ENCODE measurements at places on chromosomes 6 and 20. TPM values are rescaled to one million over a fixed set of nuclear protein-coding genes. Genes with fewer than 3 reads are reported as not detected.

IL20RA gene
- not detected for total RNA-seq

DNA sequence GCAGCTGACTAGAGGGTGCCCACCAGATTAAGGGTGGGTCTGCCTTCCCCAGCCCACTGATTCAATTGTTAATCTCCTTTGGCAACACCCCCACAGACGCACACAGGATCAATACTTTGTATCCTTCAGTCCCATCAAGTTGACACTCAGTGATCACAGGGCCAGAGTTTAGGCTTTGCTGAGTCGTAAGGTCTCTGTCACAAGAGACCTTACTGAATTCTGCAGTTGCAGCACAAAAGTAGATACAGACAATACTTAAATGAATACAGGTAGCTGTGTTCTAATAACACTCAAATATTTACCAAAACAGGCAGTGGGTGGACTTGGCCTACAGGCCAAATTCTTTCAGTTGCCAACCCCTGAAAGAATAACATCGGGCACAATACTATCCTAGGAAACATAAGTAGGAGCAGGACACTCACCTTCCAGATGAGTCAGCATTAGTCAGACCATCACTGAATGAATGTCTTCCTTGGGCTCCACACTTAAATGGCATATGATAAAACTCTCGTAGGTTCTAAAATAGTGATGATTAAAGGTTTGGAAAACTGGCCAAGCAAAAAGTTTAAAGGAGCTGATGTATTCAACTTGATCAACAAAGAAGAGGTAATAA, 190.0 kb downstream of the UBE3D start:
- no peak for DNase-seq

- no peak for DNase-seq
Observed at GRCh38 chr6:168860987-168861386, 392.7 kb downstream of the THBS2 start.

GRCh38 chr6:36929607-36930006, 24.9 kb upstream of the PI16 start:
- no peak for DNase-seq

UST gene
- 1.7 TPM for total RNA-seq

GRCh38 chr6:70879496-70879895, 77.4 kb downstream of the B3GAT2 start:
- no peak for DNase-seq

GRCh38 chr20:8912731-8913130, 156.2 kb upstream of the PLCB4 start:
- no peak for DNase-seq

DNA sequence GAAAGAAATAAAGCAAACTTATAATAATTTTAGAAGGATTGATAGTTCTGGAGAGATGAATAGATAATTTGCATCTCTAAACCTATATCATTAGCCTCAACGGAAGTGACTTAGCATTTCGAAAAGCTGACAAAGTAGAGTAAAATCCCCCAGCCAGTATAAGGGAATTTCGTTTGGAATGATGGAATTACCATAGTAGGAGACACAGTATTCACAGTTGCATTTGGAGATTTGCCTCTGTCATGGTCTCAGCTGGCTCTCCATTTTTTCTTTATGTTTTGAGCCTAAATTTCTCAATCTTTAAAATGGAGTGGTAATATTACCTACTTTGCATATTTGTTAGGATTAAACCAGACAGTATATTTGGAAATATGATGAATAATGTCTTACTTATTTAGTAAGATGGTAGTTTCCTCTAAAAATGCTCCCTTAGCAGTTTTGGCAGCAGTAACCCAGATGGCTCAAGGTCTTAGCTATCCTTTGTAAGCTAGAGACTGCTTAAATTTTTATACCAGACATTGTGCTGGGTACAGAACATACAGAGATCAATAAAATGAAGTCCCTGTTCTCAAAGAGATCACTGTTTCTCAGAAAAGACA, 58.2 kb downstream of the SMAP1 start:
- DNase-seq, result no peak

SNAP91 gene
- total RNA-seq, result not detected

GRCh38 chr6:53294611-53295010, 54.1 kb downstream of the ELOVL5 start:
- DNase-seq, result no peak

- no peak for DNase-seq
Observed at GRCh38 chr6:34556031-34556471, at the start of gene SPDEF. TSS of gene SPDEF (minus strand) at chr6:34556329. CDS start at chr6:34544455, 11,874 bp downstream.

MAP3K7 gene
- 21.1 TPM for total RNA-seq

MYO6 gene
- 0.57 TPM for total RNA-seq

DNA sequence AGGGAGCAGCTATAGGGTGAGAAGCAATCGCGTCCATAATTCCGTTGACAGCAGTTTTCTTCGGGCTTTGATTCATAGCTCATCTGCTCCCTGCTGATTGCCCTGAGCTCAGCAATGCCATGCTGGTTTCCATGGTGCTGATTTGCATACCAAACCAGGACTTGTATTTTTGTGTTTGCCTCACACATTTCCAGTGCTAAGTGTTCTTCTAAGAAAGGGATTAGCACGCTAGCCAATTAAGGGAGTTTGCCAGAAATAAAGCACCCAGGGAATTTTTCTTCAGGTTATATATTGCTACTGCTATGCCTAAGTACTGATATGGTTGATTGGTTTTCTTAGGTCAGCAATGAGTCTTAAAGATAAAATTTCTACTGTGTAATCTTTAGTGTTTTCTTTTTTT, 177.6 kb downstream of the PLCB1 start:
- no peak for DNase-seq

GRCh38 chr20:58693226-58694006, 816 bp downstream of the NPEPL1 start:
- no peak for DNase-seq

- DNase-seq, result no peak
Observed at GRCh38 chr6:13461805-13462204, 25.6 kb downstream of the GFOD1 start.

SLPI gene
- total RNA-seq, result not detected

DNA sequence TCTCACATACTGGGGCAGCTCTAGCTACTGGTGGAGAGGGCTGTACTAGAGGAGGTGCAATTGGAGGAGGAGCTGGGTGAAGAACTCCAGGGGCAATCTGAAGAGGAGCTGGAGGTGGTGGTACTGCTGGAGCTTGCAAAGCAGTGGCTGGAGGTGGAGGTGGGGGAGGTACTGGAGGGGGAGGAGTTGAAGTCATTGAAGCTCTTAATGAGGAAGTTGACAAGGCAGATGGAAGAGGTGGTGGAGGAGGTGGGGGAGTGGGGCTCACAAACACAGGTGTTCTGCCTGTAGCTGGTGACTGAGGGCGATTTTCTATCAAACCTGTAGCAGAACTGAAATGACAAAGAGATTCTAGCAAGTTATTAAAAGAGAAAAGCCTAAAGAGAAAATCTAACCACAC, 77.6 kb downstream of the WASF1 start:
- DNase-seq, result no peak

DNA sequence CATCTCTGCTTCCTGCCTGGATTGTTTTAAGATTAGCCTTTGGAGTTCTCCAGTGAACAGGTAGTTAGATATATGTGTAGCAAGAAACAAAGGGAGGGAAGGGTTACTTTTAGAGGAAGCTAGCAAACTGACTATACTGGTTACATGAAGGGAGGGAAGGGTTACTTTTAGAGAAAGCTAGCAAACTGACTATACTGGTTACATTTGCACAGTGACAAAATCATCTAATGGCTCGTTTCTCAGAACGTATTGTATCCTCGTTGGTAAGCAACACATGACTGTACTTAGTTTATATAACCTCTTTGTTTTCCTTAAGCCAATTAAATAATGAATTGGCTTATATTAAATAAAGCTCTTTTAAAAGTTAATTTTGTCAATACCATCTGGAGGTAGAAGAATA, 540.9 kb downstream of the EPM2A start:
- no peak for DNase-seq

DNA sequence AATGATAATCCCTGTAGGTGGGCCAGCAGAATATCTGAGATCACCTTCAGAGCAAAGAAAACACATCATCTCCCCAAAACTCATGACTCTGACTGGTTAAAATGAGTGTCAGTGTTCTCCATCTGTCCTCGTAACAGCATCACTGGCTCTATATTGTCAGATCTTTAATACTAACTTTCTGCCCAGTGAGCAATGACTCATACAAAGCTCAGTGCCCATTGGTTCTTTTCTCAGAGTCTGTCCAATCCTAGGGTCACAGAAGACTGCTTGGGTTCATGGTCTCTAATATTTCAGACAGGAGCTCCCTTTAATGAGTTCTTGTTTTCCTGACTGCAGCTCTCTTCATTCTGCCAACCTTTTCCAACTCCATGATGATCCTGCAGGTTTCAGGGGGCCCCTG, 36.4 kb downstream of the HLA-DPB1 start:
- DNase-seq, result peak; percentile 47

VNN1 gene
- total RNA-seq, result not detected

Measured in CD4-positive, CD25-positive, alpha-beta regulatory T cell (primary cell).